ENCODE measurements at places on chromosomes 2 and 18.

- no peak for DNase-seq
Observed at GRCh38 chr2:34899079-34899478, 1300.0 kb upstream of the FAM98A start.

DNA sequence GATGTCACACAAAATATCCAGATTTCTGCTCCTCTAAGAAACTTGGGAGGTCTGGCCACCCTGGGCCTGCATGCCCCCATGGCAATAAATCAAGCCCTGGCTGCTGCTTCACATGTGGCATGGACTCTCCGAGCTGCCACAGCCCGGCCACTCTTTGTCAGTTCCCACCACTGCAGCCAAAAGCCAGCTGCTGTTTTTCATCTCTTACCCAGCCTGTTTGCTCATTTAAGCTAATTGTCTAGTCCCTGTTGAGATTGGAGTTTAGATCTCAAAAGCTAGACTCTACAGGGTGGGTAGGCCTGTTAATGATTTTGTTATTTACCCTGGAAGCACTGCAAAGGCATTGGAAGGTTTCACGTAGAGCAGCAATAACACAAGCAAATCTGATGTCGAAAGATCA, 20.9 kb upstream of the ANXA4 start:
- no peak for DNase-seq

GRCh38 chr2:162030363-162031190, 43.4 kb downstream of the DPP4 start:
- no peak for DNase-seq

- DNase-seq = no peak
Observed at GRCh38 chr2:173286153-173286809, 68.4 kb upstream of the CDCA7 start.

GRCh38 chr18:44911773-44912172, 231.1 kb downstream of the SETBP1 start:
- DNase-seq = no peak

- DNase-seq = no peak
Observed at GRCh38 chr2:235850289-235850688, 317.9 kb downstream of the GBX2 start.
